ENCODE measurements at places on chromosomes 3 and 15.
A peak's percentile ranks its signal among the peaks of the same experiment; 100 is the strongest.

- DNase-seq: no peak
Measured at GRCh38 chr3:171525437-171525836, 65.2 kb upstream of the TNIK start.

DNA sequence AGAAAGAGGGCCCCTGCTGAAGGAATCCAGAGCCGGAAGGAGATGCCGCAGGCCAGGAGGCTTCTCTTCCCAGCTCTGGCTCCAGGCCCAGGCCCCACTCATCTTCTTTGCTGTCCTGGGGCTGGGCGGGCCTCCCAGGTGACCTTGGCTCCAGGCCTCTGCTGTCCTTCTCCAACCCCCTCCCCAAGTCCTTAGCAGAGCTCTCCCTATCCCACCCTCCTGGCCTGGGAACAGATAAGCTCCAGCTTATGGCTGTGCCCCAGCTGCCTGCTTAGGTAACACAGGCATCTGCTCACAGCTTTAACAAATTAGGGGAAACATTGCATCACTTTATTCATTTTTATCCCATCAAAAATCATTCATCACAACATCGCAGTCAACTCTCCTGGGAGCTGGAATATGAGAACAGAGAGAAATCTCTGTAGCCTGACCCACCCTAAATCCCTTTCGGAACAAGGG lies 86.9 kb downstream of the SEMA5B start:
- no peak for DNase-seq

DNA sequence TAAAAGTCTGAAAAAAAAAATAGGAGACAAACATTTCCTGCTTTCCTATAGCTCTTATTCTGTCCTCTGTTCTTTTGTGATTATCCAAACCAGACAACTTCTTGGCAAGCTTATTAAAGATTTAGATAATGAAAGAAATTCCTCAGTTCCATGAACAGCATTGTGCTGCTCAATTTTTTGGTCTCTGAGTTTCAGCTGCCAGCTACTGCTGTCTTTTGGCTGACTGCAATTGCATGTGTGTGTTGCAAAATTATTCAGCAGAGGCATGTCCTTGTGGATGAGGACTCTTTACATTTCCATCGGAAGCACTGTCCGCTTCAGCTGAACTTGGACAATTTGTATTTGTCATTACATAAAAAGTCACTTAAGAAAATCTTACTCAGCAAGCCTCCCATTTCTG lies 397.3 kb upstream of the RASGRP1 start:
- DNase-seq: no peak

GRCh38 chr3:46924921-46925584 lies 47.5 kb downstream of the PTH1R start:
- DNase-seq: no peak

DNA sequence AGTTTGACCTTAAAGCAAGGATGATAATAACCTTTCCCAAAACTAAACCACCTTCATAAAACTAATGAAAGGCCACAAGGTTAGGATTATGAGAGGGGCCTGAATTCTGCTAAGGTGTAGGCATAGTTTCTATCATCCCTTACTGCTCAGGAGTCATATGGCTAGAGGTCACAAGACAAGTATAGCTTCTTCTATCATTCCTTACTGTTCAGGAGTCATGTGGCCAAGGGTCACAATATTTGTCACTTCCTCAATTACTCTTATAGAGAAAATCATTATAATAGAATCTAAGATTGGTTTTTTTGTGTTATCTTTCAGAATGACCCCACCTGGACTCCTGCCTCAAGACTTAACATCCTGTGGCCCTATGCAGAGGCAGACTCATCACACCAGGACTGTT lies 36.6 kb downstream of the HERC1 start:
- no peak for DNase-seq

DNA sequence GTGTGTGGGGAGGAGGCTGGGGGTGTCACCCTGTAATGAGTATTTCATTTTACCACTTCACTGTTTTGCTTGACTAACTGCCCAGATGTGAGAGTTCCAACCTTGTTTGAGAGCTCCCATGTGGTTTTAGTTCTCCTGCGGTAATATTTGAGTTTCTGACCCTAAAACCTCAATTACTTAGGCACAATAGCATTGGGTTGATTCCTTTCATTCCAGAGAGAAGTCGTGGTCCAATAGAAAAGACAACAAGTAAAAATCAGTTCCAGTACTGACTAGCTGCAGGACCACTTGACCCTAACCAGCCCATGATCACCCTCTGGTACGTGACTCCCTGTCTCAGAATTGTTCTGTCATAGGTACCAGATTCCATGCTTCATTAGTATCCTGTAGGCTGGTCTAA lies 630.4 kb downstream of the CADM2 start:
- DNase-seq: no peak

DNA sequence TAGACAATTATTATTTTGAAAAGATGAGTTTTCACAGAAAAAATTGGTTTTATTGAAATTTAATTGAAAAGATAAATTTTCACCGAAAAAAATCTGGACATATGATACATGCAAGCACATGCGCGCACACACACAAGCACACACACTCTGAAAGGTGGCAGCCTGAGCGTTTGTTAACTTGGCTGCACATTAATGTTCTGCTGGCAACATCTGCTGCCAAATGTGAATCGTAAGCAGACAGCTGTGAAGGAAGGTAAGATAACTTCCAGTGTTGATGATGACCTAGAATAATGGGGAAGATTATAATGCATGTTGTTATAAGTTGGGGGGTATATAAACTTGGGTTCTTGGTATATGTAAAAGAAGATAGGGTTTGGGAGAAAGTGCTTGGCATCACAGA lies 18.4 kb upstream of the CMTM7 start:
- no peak for DNase-seq

- DNase-seq: no peak
Measured at GRCh38 chr3:72177075-72178050, 392.4 kb upstream of the PROK2 start.

- no peak for DNase-seq
Measured at GRCh38 chr3:188939814-188940572, 231.8 kb upstream of the TPRG1 start.

DNA sequence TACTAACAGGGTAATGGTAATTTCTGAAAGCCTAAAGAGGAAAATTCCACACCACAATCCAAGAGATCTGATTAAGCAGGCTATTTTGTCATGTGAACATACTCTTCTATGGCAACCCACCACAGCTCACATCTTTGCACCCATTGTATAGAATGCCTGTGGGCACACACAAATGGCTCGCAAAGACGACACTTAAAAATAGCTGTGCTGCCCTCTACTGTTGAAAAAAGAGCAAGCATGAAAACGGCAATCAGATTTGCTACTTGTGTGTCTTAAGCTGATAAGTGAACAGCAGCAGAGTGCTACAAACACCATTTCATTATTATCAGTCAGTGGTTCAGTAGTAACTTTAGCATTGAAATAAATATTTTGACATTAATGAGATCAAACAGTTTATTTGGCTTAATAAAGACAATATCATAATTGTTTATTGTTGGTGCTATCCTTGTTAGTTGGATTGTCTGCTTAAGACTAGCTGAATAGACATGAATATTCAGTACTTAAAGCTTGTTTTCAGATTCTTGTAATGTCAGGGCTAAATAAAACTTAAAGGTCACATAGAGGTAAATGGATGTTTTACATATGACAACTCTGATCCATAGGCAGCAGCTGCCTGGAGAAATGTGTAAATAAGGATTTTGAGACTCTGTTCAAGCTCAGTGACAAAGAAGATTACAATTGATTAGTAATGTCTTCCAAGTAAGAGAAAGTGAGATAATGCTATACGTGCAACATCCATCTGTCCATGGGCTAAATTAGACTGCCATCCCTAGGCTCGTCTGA lies 199.1 kb downstream of the LRRN1 start:
- no peak for DNase-seq

DNA sequence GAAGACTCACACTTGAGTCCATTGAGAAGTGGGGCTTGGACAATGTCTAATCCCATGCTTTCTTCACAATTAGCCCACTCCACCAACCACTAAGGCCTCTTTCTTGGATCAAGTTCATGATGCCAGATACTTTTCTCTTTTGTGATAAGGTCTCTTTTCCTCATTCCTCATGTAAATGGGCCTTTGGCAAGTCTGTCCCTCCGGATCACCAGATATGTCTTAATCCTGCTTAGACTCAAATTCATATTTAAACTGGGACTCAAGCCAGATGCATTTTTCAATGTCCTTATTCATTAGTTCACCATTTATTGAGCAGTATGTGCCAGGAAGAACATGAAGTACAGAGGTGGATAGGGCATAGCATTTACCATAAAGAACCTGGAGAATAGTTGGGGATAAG lies 671.1 kb downstream of the TBL1XR1 start:
- no peak for DNase-seq

DNA sequence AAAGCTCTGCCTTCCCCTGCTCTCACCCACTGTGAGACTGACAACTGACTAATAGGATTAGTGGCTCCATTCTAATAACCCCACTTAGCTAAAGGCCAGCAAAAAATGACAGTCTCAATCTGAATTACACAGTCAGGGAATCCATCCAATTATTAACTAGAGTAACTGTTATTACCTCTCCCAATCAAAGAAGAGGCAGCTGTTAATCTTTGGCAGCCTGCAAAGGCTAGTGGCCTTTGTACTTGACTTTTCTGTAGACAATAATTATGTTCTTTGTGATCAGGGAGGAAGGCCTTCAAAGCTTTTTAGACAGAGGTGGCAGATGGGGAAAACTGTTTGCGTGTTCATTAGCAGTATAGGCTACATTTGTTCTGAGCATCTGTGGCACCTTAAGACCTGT lies 177.7 kb downstream of the ISL2 start:
- no peak for DNase-seq

GRCh38 chr3:10780243-10780642 lies 35.8 kb upstream of the SLC6A11 start:
- DNase-seq: no peak

DNA sequence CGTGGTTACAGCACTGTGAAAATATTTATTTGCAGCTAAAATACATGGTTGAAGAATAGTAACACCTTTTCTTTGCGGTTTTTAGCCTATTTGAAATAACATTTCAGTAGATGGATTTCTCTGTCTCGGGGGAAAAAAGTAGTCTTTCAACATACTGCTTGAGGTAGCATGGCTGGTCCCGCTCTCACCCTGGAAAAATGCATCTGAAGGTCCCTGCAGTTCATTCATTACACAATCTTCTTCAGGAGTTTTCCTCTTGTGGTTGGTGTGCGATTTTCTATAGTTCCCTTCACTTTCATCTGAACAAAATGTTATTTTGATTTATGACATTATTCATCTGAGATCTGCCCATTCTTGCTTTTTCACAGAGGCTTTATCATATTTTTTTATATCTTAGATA lies 75.9 kb downstream of the STRIT1 start:
- no peak for DNase-seq

- DNase-seq: no peak
Measured at GRCh38 chr3:101167376-101167775, 153.0 kb downstream of the IMPG2 start.

- no peak for DNase-seq
Measured at GRCh38 chr3:167710552-167710951, 24.1 kb downstream of the PDCD10 start.

DNA sequence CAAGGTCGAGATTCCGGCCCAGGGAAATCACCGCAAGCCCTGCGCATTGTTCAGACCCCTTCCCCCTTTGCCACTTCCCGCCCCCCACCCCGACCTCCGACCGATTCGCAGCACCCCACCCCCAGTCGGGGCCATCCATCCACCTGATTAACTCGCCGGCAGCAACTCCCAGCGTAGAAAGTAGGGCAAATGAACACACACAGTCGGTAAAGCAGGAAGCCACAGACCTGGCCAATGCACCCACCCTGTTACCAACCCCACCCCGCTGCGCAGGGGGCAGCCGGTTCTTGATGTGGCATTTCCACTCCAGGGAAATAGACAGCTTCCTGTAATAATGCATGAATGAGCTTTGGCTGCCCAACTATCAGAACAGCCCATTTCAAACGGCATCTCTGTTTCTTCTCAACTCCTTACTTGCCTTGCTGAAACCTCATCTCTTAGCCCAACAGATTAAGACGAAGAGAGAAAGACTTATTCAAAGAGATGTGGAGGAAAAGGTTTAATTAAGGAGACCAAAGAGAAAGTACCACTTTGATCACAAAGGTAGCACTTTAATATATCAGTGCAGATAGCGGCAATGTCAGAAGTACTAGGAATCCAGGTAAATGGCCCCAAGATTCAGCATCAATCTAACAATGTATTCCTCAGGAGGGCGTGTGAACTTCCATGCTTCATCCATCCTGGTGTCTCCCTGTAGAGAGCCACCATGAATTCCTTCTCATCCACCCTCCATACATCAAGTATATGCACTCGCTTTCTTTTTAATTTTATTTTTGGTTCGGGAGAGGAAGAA lies 1.9 kb downstream of the TNIK start:
- DNase-seq: peak; percentile 30

- DNase-seq: no peak
Measured at GRCh38 chr3:124812291-124813265, 74.6 kb downstream of the ITGB5 start.

DNA sequence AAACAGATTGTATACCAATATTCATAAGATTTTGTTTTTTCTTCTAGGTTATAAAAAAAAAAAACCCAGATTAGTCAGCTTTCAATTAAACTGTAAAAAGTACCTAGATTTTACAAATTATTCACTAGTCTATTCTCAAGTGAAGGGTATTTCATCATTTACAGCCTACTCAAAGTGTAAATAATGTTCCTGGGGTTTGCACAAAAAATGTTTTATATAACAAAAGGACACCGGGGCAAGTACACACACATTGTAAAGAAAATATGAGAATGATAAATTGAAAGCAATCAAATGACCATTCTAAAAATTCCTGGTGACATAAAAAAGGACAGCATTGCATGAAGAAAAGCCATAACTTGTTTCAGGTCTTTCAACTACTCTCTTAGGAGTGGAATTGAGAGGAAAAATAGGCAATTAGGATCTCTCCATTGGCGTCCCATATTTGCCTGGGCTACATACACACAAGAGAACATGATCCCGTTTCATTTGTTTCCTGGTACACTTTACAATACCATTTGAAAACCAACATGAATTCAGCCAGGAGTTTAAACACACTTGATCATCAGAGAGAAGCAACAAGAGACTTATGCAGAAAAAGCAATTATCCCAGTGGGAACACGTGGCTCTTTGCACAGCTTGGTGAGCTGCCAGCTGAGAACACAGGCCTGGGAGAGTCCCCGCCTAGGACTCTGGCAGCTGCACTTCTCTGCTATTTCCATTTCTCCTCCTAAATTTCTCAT lies 1039.2 kb downstream of the ROBO1 start:
- no peak for DNase-seq
